HCT116 (cell line): ENCODE measurements at places on chromosomes 7 and 10.

DNA sequence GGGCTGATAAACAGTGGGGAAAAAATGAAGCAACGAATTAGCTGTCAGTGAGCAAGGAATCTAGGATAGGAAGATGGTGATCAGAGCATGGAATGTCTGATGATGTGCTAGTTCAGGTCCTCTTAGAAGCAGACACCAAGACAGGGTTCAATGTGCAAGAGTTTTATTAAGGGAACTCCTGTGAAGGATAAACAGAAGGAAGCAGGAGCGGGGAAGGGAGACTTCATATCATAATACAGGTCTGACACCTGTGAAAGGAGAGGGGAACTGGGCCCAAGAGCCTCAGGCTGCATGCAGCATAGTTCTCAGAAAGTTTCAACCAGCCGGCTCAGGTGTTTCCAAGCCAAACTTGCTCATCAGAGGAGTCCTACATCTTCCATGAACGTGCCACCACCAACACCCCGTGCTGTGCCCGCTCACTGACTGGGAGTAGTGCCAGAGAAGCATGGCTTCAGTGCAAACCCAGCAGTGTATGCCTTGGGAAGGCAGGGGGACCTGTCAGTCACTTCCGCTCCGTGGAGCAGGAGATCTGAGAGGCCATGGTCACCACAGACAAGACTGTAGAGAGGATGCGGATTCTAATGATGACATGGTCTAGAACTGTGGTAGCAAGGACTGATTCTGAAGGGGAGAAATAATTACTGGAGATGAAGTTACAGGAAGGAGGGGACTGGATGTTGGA is 45.8 kb downstream of the ZNF800 start:
- no peak for DNase-seq

- no peak for DNase-seq
These were observed 9.6 kb downstream of the ETV1 start for GRCh38 chr7:13979671-13980435.

DNA sequence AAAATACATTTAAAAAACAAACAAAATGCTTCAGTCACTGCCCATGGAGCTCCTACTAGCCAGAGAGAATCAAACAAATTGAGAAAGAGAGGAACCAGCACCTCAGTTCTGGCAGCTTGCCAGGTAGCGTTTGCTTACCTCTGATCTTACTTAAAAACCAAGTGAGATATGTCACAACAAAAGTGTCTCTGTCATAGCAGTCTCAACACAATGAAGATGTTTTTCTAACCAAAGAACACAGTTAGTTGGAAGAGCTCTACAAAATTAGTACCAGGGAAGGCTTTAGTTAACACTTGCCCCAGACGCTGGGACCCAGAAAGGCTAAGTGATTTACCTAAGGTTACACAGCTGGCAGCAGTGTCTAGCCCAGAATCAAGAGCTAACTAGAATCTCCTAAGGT is 3.4 kb downstream of the DOCK4 start:
- DNase-seq: no peak

DNA sequence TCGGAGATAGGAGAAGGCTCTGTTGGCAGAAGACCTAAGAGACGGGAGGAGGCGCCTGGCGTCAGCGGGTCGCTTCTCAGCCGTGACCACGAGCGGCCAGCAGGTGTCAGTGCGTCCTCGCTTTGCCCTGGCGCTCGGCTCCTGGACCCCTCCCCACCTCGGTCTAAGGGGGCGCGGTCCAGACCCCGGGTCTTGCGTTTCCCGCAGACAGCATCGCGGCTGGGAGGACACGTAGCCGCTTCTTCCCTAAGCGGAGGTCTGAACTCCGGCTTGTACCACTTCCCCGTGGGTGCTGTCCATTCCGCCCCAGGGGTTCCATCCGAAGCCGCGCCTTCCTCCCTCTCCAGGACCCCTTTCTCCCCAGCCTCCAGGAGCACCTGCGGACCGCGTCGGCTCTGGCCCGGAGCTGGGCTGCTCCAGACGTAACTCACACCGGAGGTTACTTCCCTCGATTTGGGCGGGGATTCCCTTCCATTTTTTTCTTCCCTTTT is 593 bp upstream of the ADRA2A start:
- DNase-seq: peak; percentile 13

DNA sequence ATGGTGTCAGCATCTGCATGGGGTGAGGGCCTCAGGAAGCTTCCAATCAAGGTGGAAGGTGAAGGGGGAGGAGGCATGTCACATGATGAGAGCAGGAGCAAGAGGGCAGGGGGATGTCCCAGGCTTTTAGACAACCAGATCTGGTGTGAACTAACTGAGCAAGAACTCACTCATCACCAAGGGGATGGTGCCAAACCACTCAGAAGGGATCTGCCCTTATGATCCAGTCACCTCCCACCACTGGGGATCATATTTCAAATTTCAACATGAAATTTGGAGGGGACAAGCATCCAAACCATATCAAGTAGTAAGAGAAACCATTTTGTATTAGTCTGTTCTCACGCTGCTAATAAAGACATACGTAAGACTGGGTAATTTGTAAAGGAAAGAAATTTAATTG is 33.6 kb downstream of the THNSL1 start:
- DNase-seq: no peak

GRCh38 chr7:139231513-139232376 is 708 bp downstream of the UBN2 start:
- no peak for DNase-seq

DNA sequence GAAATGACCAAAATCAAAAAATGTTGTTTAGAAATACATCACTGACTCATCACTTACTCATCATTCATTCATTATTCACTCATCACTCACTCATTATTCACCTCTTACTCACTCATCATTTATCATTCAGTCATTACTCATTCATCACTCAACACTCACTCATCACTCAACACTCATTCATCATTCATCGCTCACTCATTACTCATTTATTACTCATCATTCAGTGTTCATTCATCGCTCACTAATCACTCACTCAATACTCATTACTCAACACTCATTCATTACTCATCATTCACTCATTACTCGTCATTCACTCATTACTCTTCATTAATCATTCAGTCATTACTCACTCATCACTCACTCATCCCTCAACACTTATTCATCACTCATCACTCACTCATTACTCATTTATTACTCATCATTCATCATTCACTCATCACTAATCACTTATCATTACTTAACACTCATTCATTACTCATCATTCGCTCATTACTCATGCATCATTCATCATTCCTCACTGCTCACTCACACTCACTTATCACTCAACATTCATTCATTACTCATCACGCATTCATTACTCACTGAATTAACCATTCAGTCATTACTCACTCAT is 238.5 kb downstream of the ADARB2 start:
- DNase-seq: peak; percentile 45

DNA sequence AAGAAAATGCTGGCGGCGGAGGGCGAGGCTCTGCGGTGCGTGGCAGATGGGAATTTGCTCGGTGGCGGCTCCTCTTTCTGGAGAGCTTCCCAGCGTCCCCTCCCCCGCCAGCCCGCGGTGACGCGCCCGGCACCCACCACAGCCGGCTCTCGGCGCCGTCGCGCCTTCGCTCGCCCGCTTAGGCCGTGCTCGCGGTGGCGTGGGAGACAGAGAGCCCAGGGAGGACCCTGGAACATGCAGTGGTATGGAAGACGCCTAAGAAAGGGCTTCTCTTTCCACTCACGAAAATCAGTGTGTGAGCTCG is 576 bp upstream of the CSGALNACT2 start:
- DNase-seq: no peak

GRCh38 chr7:27641581-27642230 is 21.0 kb downstream of the HIBADH start:
- no peak for DNase-seq

DNA sequence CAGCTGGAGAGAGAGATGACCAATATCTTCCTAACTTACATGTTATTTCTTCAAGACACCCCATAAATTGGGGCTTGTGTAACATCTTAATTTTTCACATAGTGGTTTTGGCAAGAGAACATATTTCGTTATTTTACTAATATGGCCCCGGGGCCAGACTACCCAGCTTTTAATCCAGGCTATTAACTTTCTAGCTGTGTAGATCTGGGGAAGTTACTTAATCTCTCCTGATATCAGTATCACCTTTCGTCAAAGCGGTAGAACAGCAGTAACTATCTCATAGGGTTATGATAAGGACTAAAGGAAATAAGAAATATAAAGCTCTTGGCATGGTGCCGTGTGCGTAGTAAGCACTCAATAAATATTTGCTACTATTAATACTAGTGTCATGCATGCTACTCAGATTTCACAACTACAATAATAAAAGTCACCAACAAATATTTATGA is 71.6 kb upstream of the LYZL1 start:
- no peak for DNase-seq

GRCh38 chr10:18436902-18437301 is 214.5 kb downstream of the NSUN6 start:
- no peak for DNase-seq

GRCh38 chr7:8131694-8132605 is 130.0 kb downstream of the ICA1 start:
- no peak for DNase-seq

- no peak for DNase-seq
These were observed 542 bp downstream of the FBXL13 start for GRCh38 chr7:103073989-103074518.

DNA sequence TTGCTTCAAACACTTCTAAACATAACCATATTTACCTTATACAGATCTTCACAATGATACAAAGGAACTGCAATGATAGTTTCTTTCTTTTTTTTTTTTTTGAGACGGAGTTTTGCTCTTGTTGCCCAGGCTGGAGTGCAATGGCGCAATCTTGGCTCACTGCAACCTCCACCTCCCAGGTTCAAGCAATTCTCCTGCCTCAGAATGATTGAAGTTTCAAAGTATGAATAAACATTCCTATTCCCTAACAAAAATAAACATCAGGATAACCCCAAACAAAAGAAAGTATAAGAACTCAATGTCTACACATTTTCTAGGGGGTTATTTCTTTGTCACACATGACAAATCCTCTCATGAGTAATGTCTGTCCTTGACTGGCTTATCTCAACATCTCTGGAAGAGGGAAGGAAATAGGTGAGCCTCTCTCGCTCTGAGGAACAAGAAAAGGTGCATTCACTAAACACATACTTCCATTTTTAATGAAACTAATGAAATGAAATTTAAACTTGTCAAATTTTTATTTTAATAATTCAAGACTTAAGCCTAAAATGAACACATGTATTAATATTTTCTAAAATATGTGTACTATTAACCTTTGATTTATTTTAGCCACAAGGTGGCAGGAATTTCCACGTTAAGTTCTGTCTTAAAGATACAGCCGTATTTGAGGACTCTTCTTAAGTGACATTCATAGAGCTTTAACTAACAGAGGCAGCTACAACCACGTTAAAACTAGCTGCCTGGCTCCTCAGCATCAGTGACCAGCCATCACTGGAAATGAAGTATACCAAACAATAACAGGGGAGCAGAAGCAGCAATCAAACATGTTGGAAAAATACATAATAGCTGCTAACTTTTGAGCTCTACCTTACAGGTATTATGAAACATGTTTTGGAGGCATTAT is 58.3 kb downstream of the MALSU1 start:
- peak; percentile 43 for DNase-seq

- no peak for DNase-seq
These were observed 256.0 kb upstream of the AUTS2 start for GRCh38 chr7:69342154-69342884.

GRCh38 chr7:28939844-28940544 is 18.1 kb downstream of the TRIL start:
- no peak for DNase-seq

- DNase-seq: no peak
These were observed 28.2 kb upstream of the SEMA3D start for GRCh38 chr7:85215098-85215497.

GRCh38 chr7:84256571-84256971 is 62.0 kb upstream of the SEMA3A start:
- no peak for DNase-seq

DNA sequence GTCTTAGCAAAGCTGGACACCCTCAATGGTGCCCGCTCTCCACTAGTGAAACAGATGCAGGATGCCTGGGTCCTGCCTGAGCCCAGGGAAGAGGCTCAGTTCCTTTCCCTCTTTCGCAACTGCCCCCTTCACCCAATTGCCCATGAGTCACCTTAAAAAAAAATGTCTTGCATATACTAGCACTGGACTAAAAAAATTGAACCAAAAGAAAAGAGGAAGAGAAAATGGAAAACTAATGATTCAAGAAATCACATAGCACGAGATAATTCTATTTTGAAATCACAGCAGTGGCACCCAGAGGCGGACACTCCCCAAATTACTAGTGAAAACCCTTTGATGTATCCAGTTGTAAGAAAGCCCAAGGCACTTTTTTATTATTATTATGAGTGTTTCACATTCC is 972.5 kb downstream of the LRMDA start:
- no peak for DNase-seq

DNA sequence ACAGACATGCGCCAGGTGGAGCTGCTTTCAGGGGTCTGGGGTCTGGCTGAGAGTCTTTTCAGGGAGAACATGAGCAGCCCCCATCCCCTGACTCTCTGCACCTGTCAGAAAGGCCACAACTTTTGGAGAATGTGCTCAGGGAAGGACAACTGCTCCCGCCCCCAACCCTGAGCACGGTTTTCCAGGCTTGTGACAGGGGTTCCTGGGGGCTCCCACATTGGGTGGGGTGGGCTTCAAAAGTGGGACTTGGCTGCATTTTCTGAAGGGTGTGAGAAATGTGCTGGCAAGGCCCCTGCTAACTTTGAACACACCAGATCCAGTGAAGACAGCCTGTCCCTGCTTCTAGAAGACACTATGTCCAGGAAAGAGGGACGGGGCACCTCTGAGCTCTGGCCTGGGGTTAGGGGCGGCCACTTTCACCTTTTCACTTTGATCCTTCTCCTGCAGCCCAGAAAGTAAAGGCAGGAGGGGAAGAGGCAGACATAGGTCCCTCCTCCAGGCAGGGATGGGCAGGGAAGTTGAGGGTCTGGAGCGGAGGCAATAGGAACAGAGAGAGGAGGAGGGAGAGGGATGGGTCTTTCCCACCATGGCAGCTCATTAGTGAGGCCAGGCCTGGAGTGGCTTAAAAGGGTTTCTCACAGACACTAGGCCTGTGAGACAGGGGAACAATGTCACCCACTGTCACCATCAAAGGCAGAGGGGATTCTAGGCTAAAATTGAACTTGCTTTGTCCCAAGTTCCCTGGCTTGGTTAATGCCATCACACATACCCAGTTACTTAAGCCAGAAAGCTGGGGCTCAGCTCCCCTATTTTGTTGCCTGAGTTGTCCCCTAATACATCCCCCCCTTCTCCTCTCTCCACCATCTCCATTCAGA is 1.5 kb downstream of the KCP start:
- no peak for DNase-seq

DNA sequence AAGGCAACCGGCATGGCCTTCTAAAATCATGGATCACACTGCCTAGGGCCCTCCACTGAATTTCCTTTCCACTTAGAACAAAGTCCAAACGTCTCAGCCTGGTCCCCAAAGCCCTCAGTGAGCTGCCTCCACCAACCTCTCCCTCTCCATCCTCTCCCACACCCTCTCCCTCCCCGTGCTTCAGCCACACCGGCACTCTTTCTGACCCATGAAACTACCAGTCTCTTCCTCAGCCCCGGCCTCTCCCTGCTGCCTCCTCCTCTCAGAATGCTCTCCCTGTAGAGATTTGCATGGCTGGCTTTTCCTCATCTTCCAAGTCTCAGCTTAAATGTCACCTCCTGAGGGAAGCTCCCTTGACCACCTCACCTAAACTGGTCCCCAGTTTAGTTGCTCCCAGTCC is 219.0 kb upstream of the ZMIZ1 start:
- DNase-seq: no peak
